ENCODE measurements at places on chromosomes 12 and 14.

- peak; percentile 32 for DNase-seq
Measured at GRCh38 chr12:571795-572531, 91.3 kb downstream of the NINJ2 start.

DNA sequence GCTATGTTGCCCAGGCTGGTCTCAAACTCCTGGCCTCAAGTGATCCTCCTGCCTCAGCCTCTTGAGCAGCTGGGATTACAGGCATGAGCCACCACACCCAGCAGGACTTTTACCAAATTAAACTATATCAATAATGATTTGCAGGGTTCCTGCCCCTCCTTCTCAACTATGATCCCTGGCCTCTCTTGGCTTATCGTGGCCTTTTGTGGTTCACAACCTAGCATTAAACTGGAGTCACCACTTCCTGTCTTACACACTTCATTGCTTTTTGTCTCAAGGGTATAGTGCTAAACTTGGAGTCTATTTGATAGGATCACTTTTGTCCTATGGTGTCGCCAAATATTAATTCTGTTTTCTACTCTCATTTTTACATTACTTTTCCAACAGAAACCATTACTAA lies 64.5 kb downstream of the SEC23A start:
- no peak for DNase-seq

- DNase-seq: no peak
Measured at GRCh38 chr12:130139567-130140421, 22.5 kb upstream of the FZD10 start.

DNA sequence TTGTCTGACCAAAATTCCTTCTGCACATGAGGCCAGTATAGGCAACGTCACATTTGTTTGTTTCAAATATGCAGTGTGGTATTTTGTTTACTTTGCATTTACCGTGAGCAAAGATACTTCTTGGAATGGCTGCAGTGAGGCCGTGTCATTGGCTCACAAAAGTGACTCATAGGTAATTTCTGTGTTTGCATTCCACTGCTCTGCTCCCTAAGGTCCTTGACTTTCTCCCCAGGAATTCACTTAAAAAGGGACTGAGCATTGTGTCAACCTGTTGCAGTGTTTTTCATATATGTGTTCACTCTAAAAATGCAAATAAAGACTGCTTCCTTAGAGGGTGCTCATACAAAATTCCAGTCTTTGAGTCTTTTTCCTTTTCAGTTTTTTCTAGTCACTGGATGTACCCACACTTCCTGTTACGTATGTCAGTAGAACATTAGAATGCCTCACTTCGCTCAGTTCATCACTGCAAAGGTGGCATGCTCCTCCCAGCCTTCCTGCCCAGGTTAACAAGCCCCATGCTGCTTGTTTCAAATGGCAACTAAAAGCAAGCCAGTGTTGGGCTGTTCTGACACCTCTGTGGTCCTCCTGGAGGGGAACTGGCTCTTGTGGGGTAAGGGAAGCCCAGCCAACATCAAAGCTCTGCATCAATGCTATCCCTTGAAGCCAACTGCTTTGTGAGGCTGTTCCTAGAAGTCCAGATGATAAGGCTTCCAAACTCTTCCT lies 9.1 kb downstream of the C12orf76 start:
- DNase-seq: peak; percentile 98

GRCh38 chr12:93466625-93467350 lies 526 bp upstream of the MRPL42 start:
- DNase-seq: no peak

- DNase-seq: no peak
Measured at GRCh38 chr12:93468008-93468371, 676 bp downstream of the MRPL42 start.

Data from PC-3 (cell line).